GM12878 (cell line): ENCODE measurements at places on chromosomes 1 and 21.

GRCh38 chr1:11204396-11205190, 15.4 kb downstream of the ANGPTL7 start:
- no peak for DNase-seq

GRCh38 chr1:167706931-167707877, 14.6 kb upstream of the MPZL1 start:
- DNase-seq = no peak

- no peak for DNase-seq
Observed at GRCh38 chr1:214537872-214538473, 13.4 kb downstream of the PTPN14 start.

- no peak for DNase-seq
Observed at GRCh38 chr1:211331011-211331709, 4.5 kb downstream of the TRAF5 start.

DNA sequence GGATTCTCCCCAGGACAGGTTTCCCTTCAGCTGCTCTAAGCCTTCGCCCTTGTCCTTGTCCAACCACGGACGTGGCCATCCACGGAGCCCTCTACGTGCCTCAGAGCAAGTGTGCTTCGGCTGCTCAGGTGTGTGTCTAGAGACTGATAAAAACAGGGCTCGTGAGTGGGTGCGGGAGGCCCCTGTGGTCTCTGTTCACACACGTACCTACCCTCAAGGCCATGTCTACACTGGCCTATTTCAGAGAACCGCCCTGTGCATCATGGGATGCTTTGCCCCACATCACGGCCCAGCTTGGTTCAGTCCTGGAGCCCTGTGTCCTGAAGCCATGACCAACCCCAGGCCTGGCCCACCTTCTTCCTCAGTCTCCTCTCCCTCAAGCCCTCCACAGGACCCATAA, 24.6 kb upstream of the RUNX3 start:
- DNase-seq = no peak

- DNase-seq = no peak
Observed at GRCh38 chr21:34690041-34690792, 21.4 kb downstream of the CLIC6 start.

- no peak for DNase-seq
Observed at GRCh38 chr1:88678405-88678804, 5.7 kb upstream of the PKN2 start.

- no peak for DNase-seq
Observed at GRCh38 chr1:106780806-106781569, 275.5 kb upstream of the PRMT6 start.

- DNase-seq = no peak
Observed at GRCh38 chr1:236204656-236205055, 62.3 kb downstream of the GPR137B start.

GRCh38 chr1:173865468-173866164, 2.2 kb downstream of the GAS5 start:
- DNase-seq = no peak
